ENCODE measurements at places on chromosomes 1 and 21.

DNA sequence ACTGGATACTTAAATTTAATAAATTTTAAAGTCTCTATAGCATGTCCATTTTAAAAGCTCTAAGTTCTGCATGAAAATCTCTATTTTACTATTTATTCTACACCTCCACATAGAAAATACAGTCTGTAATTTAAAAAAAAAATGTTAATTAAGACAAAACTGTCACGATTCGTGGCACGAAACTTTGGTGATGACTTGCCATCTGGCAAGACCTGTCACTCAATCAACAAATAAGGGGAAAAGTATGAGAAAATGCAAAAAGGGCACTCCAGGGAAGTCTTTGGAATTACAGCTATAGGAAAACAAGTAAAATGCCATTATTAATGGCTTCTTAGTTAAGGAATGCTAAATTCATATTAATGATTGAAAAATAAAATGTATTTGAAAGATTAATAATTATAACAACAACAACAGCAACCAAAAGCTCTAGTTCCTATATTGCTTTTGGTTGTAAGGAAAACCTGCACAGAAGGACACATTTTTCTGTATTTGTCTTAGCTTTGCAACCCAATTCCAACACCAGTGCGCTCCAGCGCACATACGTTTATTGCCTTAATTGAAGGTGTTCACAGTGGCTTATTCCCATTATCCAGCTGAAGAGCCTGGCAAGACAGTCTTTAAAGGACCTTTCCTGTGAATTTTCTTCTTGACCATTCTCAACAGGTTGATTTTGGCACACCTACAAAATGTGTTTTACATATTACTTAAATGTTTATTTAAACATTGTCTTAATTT is 107.8 kb downstream of the PLPPR5 start:
- no peak for DNase-seq

DNA sequence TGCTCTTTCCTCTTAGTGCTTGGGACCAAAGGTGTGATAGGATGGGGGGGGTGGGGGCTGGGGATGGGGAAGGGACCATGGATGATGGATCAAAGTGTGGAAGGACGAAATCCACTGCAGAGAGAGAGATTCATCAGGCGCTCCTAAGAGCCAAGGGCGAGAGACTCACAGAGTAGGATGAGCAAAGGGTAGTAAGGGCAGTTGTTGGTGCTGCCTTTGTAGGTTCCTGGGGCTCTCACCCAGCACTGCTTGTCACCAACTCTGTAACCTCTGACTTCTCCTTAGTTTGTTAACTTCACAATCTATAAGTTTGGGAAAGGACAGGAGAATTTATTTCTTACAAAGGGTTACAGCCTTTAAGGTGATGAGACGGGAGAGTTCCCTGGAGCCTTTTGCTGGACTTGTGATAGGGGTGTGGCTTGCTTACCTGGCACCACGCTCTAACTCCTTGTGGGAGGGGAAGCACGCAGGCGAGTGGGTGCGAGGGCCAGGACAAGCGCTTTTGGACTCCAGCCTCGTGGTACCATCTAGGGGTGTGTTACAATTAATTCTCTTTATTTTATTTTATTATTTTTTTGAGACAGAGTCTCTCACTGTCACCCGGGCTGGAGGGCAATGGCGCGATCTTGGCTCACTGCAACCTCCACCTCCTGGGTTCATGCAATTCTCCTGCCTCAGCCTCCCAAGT is 1.6 kb upstream of the PDXK start:
- no peak for DNase-seq

DNA sequence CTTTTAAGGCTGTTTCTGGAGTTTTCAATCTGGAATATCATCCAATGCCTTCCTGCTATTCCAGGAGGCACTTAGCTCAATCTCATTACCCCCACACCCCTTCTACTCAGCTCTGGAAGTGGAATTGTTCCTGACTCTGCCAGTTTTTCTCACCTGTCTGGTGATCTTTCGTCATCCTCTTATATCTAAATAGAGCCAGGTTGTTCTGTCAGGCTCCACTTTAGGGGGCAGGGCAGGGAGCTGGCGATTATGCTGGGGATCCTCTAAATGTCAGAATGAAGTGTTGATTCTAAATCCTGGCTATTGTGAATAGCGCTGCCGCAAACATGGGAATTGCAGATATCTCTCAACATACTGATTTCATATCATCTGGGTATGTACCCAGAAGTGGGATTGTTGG is 63.6 kb upstream of the ETV3 start:
- no peak for DNase-seq

DNA sequence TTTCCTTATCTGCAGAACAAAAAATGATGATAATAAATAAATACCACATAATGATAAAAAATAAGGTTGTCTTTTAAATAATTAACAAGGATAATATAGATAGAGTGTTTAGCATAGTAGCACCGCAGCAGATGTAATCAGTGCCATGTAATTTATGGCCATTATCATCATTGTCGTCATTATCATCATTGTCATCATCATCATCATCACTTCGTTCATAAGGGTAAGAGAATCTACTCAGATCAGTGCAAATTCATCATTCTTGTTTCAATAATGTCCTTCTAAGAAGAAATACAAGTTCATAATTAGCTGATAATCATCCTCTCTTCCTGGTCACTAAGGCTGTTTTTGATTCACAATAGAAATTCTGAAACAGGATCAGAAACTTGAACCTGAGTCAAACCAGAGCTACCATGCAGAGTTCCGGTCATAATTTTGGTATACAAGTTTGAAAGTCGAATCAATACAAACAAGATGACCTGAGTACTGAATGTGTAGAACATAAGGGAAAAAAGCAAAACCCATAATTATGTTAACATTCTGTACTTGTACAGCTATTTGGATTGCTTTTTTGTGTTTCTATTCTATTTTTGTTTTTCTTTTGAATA is 172.0 kb downstream of the LRRC40 start:
- DNase-seq, result no peak
